ENCODE measurements at places on chromosomes 2 and 18. TPM values are rescaled to one million over a fixed set of nuclear protein-coding genes. Genes with fewer than 3 reads are reported as not detected.

LTBP1 gene
- 9.5 TPM for total RNA-seq

SERPINB12 gene
- not detected for total RNA-seq

FAHD2B gene
- 4.3 TPM for total RNA-seq

PRSS56 gene
- total RNA-seq: not detected

Measured in thoracic aorta endothelial cell (primary cell).